ENCODE measurements at places on chromosomes 5 and 9.

GRCh38 chr5:168590666-168591065 is 11.5 kb upstream of the PANK3 start:
- DNase-seq = no peak

- no peak for DNase-seq
Measured at GRCh38 chr9:98851730-98852459, 44.4 kb downstream of the GALNT12 start.

- DNase-seq = peak; percentile 23
Measured at GRCh38 chr5:153974131-153974812, 64.4 kb downstream of the FAM114A2 start.

DNA sequence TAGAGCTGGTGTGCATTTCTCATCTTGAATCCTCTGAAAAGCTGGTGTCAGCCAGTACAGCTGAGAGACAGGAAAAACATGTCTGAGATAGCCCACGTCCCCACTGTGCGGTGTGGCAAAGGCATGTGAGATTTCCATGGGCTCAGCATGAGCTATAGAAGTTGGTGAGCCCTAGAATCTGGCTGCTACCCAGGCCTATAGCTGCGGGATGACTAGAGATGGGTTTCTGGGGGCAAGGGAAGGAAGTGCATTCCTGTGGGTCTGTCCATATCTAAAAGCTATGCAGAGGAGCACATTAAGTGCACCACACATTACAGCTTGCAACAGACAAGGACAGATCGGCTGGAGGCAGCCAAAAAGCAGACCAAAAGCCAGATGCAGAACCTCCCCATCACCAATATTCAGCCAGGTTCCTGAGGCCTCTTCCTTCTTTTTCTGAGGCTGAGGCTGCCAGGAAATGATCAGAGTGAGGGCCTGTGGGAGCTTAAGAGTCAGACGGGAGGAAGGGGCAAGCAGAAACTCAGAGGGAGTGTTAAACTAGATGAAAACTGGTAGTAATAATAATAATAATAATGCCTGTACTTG is 55.8 kb upstream of the RANBP3L start:
- no peak for DNase-seq

DNA sequence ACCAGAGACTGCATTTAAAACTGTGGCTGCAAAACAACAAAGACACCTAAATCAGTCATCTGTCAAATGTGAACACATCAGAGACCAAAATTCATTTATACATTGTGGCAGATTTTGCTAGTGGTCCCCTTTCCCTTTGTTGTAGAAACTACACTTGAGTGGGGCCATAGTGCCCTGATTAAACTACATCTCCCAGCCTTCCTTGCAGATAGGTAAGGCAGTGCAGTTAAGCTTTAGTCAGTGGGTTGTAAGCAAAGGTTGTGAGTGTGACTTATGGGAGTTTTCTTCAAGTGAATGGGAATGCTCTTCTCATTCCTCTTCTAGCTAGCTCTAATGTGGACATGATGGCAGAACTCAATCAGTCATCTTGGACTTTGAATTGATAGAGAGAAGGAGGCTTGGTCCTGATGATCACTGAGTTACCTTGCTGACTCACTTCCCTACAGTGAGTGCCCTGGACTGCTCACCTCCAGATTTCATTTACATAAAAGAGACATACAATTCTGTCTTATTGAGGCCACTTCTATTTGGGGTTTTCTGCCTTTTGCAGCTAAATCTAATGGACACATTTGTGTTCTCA is 35.2 kb upstream of the SPARC start:
- no peak for DNase-seq

DNA sequence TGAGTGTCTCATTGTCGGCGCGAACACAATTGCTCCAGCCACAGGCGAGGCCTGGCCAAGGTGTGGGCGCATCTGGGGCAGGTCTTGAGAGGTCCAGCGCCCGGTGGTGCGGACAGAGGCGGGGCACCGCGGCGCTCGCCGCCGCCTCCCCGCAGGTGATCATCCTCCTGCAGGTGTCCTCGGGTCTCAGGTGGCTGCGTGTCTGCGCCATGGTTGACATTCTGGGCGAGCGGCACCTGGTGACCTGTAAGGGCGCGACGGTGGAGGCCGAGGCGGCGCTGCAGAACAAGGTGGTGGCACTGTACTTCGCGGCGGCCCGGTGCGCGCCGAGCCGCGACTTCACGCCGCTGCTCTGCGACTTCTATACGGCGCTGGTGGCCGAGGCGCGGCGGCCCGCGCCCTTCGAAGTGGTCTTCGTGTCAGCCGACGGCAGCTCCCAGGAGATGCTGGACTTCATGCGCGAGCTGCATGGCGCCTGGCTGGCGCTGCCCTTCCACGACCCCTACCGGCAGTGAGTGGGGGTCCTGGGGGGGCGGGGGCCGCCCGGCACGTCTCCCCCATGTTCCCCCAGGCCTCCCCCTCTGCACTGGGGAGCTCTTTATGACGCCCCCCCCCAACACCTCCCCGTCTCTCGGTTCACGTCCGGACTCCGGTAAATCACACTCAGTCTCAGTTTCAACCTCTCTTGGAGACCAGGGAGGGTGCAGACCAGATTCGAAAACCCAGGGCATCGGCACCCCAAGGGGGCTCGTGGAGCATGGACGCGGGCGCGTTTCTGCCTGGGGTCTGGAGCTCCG is 446 bp downstream of the NXNL2 start:
- no peak for DNase-seq

GRCh38 chr5:102511666-102512065 is 12.9 kb upstream of the SLCO6A1 start:
- DNase-seq = no peak

DNA sequence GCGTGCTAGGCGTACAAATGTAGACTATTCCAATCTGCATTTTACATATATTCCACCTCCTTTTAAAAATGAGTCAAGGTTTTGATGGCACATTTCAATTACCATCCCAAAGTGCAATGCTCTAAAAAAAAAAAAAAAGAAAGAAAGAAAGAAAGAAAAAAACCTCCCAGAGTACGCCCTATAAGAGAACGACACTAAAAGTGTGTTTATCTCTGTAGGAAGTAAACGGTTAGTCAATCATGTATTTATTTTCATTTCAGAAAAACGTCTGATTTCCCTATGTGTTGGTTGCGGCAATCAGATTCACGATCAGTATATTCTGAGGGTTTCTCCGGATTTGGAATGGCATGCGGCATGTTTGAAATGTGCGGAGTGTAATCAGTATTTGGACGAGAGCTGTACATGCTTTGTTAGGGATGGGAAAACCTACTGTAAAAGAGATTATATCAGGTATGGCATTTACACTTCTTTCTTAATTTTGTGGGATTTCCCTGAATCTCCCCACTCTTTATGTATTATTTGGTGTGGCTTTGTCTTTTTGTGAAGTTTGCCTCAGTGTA is 1.1 kb downstream of the ISL1 start:
- DNase-seq = no peak

- DNase-seq = no peak
Measured at GRCh38 chr9:13970018-13970417, 343.9 kb downstream of the NFIB start.

- no peak for DNase-seq
Measured at GRCh38 chr5:65292196-65292595, 189.5 kb downstream of the ADAMTS6 start.

DNA sequence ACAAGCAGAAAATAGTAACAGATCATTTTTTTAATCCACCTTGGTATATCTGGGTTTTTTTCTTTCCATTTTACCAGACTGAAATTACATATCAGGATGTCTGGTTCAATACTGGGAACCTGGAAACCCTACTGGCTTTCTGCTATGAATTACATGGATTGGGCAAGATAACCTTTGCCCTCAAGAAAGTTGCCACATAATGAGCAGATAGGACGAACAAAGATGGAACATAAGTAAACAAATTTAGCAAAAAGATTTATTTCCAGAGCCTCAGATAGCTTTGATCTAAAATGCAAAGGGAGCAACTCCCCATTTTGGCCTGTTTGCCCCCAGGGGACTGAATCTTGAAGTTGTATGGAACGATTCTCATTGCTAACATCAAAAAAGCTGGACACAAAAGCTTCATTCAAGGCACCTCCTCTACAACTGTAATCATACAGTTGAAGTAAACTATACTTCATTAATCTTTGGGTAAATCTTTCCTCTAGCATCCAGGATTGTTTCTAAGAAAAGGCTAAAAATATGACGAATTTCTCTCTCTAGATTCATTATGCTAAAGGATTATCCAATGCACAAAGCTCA is 131.6 kb upstream of the PTGER4 start:
- no peak for DNase-seq

DNA sequence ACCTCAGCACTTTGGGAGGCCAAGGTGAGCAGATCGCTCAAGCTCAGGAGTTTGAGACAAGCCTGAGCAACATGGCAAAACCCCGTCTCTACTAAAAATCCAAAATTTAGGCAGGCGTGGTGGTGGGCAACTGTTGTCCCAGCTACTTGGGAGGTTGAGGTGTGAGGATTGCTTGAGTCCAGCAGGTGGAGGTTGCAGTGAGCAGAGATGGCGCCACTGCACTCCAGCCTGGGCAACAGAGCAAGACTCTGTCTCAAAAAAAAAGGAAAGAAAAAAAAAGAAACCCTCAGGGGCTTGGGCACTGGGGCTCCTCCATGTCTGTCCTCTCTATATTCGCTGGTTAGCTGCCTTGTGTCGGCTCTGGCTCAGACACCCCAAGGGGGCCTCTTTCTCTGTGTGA is 10.9 kb upstream of the PPP2CA start:
- DNase-seq = no peak

- DNase-seq = no peak
Measured at GRCh38 chr5:91127456-91128081, 255.5 kb downstream of the ARRDC3 start.

- DNase-seq = no peak
Measured at GRCh38 chr5:115648056-115648455, 22.2 kb upstream of the TMED7 start.

- peak; percentile 64 for DNase-seq
Measured at GRCh38 chr5:132272311-132273210, 15.1 kb downstream of the PDLIM4 start.

GRCh38 chr9:84271921-84272556 is 68.5 kb downstream of the SLC28A3 start:
- no peak for DNase-seq

- no peak for DNase-seq
Measured at GRCh38 chr5:73654819-73655318, 28.9 kb downstream of the ARHGEF28 start.

DNA sequence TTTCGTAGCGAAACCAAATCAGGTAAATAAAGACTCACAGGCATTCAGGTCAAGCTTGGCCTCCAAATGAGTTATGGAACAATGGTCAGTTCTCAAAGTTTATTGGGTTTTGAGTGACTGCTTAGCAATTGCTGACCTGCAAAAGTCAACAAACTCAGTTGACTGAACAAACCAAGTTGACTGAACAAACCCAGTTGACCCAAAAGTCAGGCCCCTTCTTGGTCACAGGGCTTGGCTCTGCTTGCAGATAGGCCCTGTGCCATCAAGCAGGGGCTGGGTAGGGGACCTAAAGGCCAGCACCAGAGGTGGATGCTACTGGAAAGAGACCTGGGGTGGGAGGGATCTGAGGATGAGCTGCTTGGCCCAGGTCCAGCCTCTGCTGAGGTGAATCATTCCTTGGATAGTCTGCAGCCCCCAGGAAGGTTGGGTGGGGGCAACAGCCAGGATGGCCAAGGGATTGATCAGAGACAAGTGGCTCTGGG is 64.6 kb downstream of the GADD45G start:
- no peak for DNase-seq

DNA sequence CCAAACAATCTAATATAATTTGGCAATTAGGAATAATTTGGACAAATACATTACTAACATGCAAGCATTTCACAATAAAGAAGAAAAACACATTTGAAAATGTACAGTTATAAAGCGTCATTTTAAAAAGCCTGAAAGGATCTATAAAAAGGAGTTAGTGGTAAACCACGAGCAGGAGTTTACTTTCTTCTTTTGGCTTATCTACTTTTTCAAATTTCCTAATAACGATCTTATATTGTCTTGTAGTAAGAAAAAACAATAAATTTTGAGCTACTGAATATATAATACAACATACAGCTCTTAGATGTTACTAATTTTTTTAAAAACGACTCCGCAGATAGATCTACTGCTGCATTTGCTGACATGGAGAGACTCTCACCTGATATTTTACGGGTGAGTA is 79.9 kb downstream of the SMIM23 start:
- no peak for DNase-seq

- DNase-seq = no peak
Measured at GRCh38 chr9:120915854-120916470, 10.6 kb downstream of the TRAF1 start.

- DNase-seq = no peak
Measured at GRCh38 chr5:39816156-39816845, 391.5 kb upstream of the DAB2 start.

GRCh38 chr5:56985936-56986625 is 34.2 kb upstream of the MIER3 start:
- DNase-seq = no peak

- no peak for DNase-seq
Measured at GRCh38 chr5:158409507-158409906, 550.6 kb upstream of the CLINT1 start.

DNA sequence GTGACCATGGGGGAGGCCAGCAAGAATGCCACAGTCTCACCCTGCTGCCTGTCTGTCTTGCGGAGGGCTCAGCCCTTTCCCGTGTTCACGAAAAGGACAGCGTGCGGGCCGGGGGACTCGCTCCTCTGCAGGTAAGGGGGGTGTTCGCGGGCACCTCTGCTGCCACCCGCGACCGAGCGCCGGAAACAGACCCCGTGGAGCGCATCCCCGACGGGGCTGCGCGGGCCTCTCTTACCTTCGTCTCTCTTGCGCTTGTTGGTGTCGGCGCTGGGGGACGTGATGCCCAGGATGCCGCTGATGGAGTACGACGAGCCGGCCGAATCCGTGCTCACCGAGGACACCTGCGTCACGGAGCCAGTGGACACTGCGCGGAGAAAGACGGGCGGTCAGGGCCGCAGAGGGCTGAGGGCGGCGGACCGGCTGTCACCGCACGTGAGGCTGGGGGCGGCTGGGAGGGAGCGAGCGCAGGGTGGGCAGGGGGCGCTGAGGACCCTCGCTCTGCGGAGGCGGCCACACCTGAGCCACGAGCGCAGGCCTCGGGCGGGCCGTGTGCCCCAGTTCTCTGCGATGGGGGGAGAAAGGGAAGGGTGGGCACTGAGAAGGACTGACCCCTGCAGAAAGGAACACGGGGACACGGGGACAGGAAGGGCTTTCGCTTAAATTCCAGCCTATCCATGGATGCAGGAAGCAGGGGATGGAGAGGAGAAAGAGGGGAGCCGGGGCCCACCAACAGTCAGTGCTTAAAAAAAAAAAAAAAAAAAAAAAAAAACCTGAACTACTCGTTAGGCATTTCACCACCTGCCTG is 31.5 kb downstream of the PAX5 start:
- DNase-seq = no peak

- no peak for DNase-seq
Measured at GRCh38 chr5:166535641-166536040, 1755.8 kb upstream of the WWC1 start.

- no peak for DNase-seq
Measured at GRCh38 chr5:119382169-119382568, 26.4 kb downstream of the TNFAIP8 start.
